ENCODE measurements at places on chromosomes 1 and 21.

DNA sequence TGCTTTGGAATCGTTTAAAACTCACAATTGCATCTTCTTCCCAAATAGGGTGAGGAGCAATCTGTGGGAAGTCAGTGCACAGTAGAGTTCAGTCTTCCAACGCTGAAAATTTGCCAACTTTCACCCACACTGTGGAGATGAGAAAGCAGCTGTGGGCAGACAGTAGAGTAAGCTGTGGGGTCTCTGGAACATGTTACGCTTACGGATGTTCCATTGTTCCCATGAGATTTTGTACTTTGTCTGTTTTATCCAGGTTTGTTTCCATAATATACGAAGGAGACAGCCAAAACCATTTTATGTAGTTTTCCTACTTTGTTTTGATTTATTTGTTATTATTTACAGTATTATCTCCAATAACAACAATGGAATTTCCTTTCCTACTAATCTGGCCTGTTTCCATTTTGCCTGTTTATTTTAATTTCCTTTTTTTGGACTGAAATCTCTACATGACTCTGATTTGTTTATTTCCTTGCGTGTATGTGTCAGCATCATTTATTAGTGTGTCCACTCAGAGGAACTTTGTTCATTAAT, 65.1 kb upstream of the RGL1 start:
- no peaks in the 10 kb centered on the region for H3K27me3 ChIP-seq
- peaks cover 22% of the 10 kb centered on the region for H3K36me3 ChIP-seq
- no peak overlapping the region for H3K4me3 ChIP-seq
- no peak overlapping the region for H3K27ac ChIP-seq
- peaks cover 35% of the 10 kb centered on the region for H3K4me1 ChIP-seq
- peak; percentile 10 for DNase-seq

GRCh38 chr21:41451753-41452676, 26.0 kb downstream of the MX1 start:
- H3K27me3 ChIP-seq: peaks cover 4% of the 10 kb centered on the region
- no peak overlapping the region for H3K27ac ChIP-seq
- H3K4me3 ChIP-seq: no peak overlapping the region
- H3K36me3 ChIP-seq: no peaks in the 10 kb centered on the region

- H3K27me3 ChIP-seq: peaks cover 4% of the 10 kb centered on the region
- H3K27ac ChIP-seq: peak overlapping the region; percentile 89
- DNase-seq: peak; percentile 41
- H3K36me3 ChIP-seq: no peaks in the 10 kb centered on the region
- peaks cover 12% of the 10 kb centered on the region for H3K4me1 ChIP-seq
These were observed 416 bp upstream of the TNFRSF14 start for GRCh38 chr1:2555634-2556276.

- H3K4me1 ChIP-seq: peaks cover 16% of the 10 kb centered on the region
- H3K27me3 ChIP-seq: peaks cover 16% of the 10 kb centered on the region
- H3K4me3 ChIP-seq: no peak overlapping the region
- no peak overlapping the region for H3K27ac ChIP-seq
These were observed 19.2 kb upstream of the RD3 start for GRCh38 chr1:211511030-211511700.

- no peaks in the 10 kb centered on the region for H3K4me1 ChIP-seq
- peaks cover 6% of the 10 kb centered on the region for H3K36me3 ChIP-seq
- H3K27me3 ChIP-seq: no peaks in the 10 kb centered on the region
- no peak overlapping the region for H3K27ac ChIP-seq
- no peak overlapping the region for H3K4me3 ChIP-seq
These were observed 115.7 kb downstream of the GRIK3 start for GRCh38 chr1:36918604-36919003.

DNA sequence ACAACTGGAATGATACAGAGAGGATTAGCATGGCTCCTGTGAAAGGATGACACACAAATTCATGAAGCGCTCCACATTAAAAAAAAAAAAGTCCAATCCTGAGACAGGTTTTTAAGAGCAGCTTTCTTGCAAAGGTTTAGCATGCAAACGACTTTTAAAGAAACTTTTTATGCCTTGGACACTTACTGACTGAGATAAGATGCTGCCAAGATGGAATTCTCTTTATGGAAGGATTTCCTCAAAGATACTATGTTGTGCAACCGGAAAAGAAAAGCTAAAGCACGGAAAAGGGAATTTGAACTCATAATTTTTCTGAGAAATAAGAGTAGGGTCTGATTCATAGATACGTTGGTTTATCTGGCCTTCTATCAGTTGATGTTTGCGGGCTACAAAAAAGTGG, 27.3 kb downstream of the PIGP start:
- H3K27me3 ChIP-seq: peaks cover 37% of the 10 kb centered on the region
- no peaks in the 10 kb centered on the region for H3K36me3 ChIP-seq
- no peak for DNase-seq
- H3K27ac ChIP-seq: no peak overlapping the region

- H3K36me3 ChIP-seq: no peaks in the 10 kb centered on the region
- no peak for DNase-seq
- H3K4me1 ChIP-seq: peaks cover 21% of the 10 kb centered on the region
- peaks cover 2% of the 10 kb centered on the region for H3K27me3 ChIP-seq
These were observed 223.6 kb upstream of the JUN start for GRCh38 chr1:59007429-59007819.

DNA sequence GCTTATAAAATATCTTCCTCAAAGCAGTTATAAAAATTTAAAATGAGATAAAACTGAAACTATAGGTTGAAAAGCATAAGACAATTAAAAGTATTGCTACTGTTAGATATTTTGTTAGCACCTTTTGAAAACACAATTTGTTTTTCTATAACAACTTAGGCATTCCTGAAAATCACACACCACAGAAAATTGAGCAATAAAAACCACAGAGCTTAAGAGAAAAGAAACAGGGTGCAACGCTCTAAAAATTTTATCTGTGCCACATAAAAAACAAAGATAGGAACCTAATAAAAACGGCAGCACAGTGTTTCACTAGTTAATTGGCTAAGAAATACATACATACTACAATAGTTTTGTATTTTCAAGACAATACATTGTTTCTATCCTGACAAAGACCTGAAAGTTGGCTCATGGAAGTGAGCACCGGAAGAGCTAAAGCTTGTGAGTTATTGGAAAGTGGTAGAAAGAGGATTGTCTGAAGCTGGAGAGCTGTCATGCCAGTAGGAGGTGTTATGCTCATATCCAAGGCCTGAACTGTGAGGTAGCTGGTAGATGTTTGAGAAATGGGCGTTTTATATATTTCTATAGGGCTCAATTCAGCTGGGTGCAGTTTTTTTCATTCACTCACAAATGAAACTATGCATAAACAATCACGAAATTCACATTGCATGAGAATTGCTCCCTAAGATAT, 45.8 kb downstream of the RGS7 start:
- H3K4me1 ChIP-seq: peaks cover 18% of the 10 kb centered on the region
- peak overlapping the region; percentile 36 for H3K4me3 ChIP-seq
- no peak overlapping the region for H3K27ac ChIP-seq
- H3K27me3 ChIP-seq: no peaks in the 10 kb centered on the region
- DNase-seq: no peak

- no peaks in the 10 kb centered on the region for H3K36me3 ChIP-seq
- H3K4me3 ChIP-seq: no peak overlapping the region
- no peaks in the 10 kb centered on the region for H3K4me1 ChIP-seq
- H3K27me3 ChIP-seq: peaks cover 3% of the 10 kb centered on the region
- H3K27ac ChIP-seq: no peak overlapping the region
- DNase-seq: no peak
These were observed 240.1 kb downstream of the RHOU start for GRCh38 chr1:228975238-228975907.

DNA sequence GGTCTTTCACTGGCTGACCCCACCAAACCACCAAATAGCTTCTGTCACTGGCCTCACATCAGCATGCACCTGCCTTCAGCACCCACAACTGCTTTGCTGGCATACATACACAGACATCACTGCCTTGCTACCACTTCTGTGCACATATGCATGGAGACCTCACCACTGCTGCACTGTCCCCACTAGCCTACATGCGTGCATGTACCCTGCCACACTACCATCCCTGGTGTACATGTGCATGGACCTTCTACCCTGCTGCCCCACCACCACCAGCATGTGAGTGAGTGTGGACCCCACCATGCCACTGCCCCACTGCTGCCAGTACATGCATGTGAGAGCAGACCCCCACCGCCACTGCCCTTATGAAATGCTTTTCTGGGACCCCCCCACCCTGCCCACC, 6.1 kb downstream of the CD1C start:
- H3K4me3 ChIP-seq: no peak overlapping the region
- H3K27me3 ChIP-seq: no peaks in the 10 kb centered on the region
- H3K4me1 ChIP-seq: no peaks in the 10 kb centered on the region
- no peak overlapping the region for H3K27ac ChIP-seq

DNA sequence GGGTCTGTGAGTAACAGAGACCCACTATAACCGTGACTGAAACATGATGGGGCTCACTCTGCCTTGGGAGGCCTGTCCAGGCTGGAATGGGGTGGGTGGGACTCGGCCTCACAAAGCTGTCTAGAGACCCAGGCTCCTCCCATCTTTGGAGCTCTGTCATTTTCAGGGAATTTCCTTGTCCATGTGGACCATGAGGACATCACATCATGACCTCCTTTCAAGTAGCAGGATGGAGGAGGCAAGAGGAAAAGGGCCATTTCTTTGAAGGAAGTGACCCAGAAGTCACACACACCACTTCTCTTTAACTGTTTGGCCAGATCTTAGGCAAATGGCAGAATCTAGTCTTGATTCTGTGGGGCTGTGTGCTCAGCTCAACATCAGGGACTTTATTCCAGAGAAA, 79.9 kb downstream of the CNIH3 start:
- no peak overlapping the region for H3K4me3 ChIP-seq
- H3K27ac ChIP-seq: peak overlapping the region; percentile 42
- H3K36me3 ChIP-seq: peaks cover 44% of the 10 kb centered on the region
- DNase-seq: no peak
- H3K4me1 ChIP-seq: peaks cover 28% of the 10 kb centered on the region

DNA sequence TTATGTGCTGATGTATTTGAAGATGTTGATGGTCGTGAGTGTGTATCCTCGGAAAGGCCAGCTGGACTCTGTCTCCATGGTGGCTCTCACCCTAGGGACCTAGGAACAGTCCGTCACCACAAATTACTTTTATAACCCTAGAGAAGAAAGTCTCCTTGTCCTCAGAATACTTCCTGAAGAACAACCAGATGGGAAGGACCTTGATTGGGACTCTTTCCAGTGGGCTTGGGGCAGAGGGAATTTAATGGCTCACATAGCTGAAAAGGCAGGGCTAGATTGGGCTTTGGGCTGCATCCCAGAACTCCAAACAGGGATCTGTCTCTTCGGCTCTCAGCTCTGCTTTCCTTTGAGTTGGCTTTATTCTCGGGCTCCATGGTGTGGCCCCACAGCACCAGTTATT, 90.8 kb downstream of the TBX19 start:
- no peaks in the 10 kb centered on the region for H3K36me3 ChIP-seq
- H3K27me3 ChIP-seq: peaks cover 23% of the 10 kb centered on the region
- no peak for DNase-seq
- H3K4me1 ChIP-seq: no peaks in the 10 kb centered on the region

DNA sequence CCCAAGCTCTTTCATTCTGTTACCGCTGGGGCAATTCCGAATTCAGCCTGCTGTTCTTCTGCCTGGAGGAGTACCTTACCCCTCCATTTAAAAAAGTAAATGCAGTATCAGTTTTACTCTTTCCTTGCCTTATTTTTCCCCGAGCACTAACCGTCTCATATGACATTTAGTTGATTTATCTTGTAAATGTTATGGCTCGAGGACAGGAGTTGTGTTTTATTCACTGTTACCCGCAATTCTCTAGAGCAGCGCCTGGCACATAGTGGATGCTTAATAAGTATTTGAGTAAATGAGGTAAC, 425 bp upstream of the TADA1 start:
- H3K27ac ChIP-seq: peak overlapping the region; percentile 94
- no peak for DNase-seq

- H3K27ac ChIP-seq: no peak overlapping the region
- peaks cover 10% of the 10 kb centered on the region for H3K36me3 ChIP-seq
- peaks cover 3% of the 10 kb centered on the region for H3K27me3 ChIP-seq
- H3K4me1 ChIP-seq: no peaks in the 10 kb centered on the region
These were observed 608 bp downstream of the SNRNP40 start for GRCh38 chr1:31295874-31296485.

DNA sequence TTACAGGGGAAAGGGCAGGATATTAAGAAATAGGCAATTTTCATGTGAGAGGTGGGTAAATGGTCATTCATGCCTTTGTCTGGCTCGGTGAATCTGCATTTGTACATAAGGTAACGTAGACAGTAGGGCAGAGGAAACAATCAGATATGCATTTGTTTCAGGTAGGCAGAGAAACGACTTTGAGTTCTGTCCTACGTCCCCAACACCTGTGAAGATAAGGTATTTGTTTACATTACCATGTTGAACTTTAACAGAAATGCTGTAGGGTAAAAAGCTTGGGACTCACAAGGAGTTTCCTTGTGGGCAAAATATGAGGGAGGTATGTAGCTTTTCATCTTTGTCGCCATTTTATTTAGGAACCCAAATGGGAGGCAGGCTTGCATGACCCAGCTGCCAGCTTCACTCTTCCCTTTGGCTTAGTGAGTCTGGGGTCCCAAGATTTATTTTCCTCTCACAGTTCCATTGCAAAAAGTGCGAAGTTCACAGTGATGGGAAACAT, 31.4 kb downstream of the B3GALT5 start:
- DNase-seq: no peak
- peaks cover 5% of the 10 kb centered on the region for H3K36me3 ChIP-seq
- no peak overlapping the region for H3K27ac ChIP-seq
- peaks cover 24% of the 10 kb centered on the region for H3K27me3 ChIP-seq
- H3K4me1 ChIP-seq: peaks cover 29% of the 10 kb centered on the region

DNA sequence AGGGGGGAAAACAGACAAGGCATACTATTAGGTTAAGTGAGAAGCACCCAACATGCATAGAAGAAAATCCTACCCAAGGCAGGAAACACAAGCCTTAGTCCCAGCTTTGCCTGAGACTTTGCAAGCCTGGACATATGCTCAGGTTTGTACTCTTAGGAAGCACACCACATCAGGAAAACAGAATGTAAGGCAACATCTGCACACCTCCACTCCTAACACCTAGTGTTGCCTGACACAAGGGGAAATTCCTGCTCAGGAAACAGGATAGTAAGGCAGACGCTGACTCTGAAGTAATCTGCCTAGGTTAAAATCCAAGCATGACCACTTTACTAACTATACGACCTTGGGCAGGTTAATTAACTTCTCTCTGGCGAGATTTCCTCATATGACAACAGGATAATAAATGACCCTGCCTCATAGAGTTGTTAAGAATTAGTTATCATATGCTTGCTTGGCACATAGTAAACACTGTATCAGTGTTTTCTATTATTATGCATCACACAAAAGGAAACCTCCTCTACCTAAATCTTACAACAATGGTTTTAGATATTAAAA, 119.8 kb downstream of the ZZZ3 start:
- peaks cover 18% of the 10 kb centered on the region for H3K4me1 ChIP-seq
- peaks cover 5% of the 10 kb centered on the region for H3K27me3 ChIP-seq
- peaks cover 56% of the 10 kb centered on the region for H3K36me3 ChIP-seq
- no peak overlapping the region for H3K4me3 ChIP-seq
- no peak overlapping the region for H3K27ac ChIP-seq

GRCh38 chr1:31837451-31838158, 21.8 kb upstream of the SPOCD1 start:
- peaks cover 8% of the 10 kb centered on the region for H3K4me1 ChIP-seq
- DNase-seq: no peak
- no peak overlapping the region for H3K4me3 ChIP-seq
- peaks cover 9% of the 10 kb centered on the region for H3K27me3 ChIP-seq

GRCh38 chr1:204744107-204744779, 58.7 kb upstream of the LRRN2 start:
- DNase-seq: no peak
- no peaks in the 10 kb centered on the region for H3K4me1 ChIP-seq
- H3K36me3 ChIP-seq: no peaks in the 10 kb centered on the region
- H3K27me3 ChIP-seq: peaks cover 26% of the 10 kb centered on the region
